ENCODE measurements at places on chromosomes 4 and X.

DNA sequence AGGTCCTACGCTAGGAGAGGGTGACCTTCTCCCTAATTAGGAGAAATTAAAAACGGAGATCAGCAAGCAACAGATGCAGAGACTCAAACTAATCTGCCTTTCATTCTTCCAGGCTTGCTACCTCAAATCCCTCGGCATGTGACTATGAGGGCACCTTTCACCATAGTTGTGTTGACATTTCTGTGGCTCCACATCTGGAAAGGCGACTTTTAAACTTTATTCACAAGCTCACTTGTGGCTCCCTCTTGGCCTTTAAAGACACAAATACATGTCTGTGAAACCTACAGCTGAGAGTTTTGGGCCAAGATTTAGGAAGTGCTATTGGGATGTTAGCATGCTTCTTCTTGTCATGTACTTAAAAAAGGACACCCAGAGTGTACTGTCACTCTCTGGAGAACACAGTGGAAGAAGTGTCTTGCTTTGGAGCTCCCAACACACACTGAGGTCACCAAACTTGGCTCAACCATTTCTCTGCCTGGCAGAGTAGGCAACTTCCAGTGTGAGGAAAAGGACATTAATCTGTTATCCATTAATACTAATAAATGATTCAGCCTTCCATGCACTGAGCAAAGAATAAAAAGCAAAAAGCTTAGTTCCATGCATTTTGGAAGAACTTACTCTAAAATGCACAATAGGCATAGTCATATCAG is 60.1 kb downstream of the LDB2 start:
- ATAC-seq = no peak

DNA sequence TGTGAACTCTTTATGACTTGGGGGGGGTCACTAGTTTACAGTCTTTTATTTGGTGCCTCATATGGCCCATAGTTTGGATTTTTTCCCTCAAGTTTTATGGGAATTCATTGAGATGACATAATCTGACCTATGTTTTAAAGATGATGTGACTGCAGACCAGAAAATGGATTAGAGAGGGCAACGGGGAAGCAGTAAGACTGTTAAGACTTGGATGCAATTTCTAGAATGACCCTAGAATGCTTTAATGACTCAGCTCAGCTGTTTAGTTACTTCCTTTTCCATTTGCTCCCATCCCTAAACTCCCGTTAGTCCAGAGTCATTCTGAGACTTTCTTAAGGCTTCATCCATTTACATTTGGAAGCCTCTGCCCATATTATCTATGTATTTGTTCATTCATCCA is 59.9 kb upstream of the PDGFRA start:
- ATAC-seq = no peak

- no peak for ATAC-seq
Measured at GRCh38 chrX:21838937-21839333, 482 bp upstream of the MBTPS2 start.

GRCh38 chr4:185847352-185848097 is 35.5 kb upstream of the SORBS2 start:
- no peak for ATAC-seq

GRCh38 chr4:52143815-52144214 is 92.7 kb downstream of the SPATA18 start:
- ATAC-seq = no peak

- ATAC-seq = no peak
Measured at GRCh38 chrX:136765821-136766356, 14.8 kb downstream of the ARHGEF6 start.

GRCh38 chr4:112523008-112523721 is 7.2 kb upstream of the NEUROG2 start:
- peak; percentile 30 for ATAC-seq

DNA sequence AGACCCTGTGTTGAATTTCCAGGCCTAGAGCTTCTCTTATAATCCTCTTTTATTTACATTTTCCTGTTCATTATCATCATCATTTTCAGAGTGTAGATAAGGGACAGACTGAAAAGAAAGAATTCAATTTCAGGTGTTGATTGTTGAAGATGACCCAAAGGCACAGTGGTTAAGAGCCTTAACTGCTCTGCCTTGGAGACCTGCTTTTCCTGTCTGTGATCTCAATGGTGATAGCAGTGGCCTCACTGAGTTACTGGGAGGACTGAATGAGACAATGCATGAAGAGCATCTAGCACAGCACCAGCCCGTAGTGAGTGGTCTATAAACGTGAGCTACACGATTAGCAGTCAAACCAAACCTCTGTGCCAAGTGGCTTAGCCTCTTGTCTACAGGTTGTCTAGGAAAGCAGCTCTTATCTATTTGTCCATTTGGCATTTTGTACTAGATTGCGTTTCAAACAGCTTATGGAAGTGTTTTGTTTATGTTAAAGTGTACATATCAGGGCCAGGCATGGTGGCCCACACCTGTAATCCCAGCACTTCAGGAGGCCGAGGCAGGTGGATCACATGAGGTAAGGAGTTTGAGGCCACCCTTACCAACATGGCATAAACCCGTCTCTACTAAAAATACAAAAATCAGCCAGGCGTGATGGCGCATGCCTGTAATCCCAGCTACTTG is 41.5 kb downstream of the SETD7 start:
- ATAC-seq = no peak

GRCh38 chr4:102868153-102868780 is 525 bp upstream of the CISD2 start:
- ATAC-seq = no peak

DNA sequence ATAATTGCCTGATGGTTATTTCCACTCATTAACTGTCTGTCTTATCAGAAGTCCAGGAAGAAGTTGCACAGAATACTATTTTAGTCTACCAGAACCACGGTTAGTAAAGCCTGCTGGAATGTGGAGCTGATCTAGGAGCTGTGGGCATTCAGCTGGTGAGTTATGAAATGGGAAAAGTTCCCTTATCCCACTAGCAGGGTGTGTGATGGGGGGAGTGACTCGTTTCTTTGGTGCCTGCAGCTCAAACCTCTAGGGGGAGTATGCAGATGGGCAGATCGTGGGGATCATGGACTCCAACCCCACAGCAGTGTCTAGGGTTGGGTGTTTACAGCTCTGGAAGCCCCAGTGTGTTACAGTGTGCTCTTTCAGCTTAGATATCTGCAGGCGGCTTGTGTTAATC is 305.7 kb upstream of the BOD1L1 start:
- ATAC-seq = no peak

- ATAC-seq = no peak
Measured at GRCh38 chr4:184420881-184421416, 53.4 kb downstream of the IRF2 start.

DNA sequence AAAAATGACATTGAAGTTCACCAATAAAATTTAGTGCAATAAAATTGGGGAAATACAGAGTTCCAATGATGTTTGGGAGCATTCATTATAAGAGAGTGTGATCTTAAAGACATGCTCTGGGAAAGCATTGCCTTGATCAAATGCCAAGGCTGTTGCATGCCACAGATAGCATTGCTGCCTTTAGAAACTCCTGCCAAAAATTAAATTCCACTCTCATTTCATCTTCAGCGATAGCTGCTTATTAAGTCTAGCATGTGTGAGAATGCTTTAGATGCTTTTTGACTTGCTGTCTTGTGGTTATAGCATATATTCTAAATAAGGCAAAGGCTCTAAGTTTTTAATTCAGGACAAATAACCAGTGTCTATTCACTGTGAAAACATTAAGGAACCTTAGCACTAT is 49.3 kb downstream of the NPNT start:
- ATAC-seq = no peak

GRCh38 chr4:121800638-121800960 is 524 bp upstream of the EXOSC9 start:
- ATAC-seq = peak; percentile 8

GRCh38 chrX:48472851-48473703 is 2.9 kb upstream of the FTSJ1 start:
- ATAC-seq = no peak
